SHP77 (cell line): ENCODE measurements at places on chromosomes 16 and 17.

DNA sequence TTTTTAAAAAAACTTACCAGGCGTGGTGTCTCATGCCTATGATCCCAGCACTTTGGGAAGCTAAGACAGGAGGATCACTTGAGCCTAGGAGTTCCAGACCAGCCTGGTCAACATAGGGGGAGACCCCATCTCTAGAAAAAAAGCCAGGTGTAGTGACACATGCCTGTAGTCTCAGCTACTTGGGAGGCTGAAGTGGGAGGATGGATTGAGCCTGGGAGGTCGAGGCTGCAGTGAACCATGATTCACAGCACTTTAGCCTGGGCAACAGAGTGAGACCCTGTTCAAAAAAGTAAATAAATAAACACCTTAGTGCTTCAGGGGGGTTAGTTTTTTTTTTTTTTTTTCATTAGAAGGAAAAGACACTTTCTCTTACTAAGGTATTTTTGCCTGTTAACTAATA is 58.9 kb upstream of the LRRC37A3 start:
- DNase-seq: no peak

DNA sequence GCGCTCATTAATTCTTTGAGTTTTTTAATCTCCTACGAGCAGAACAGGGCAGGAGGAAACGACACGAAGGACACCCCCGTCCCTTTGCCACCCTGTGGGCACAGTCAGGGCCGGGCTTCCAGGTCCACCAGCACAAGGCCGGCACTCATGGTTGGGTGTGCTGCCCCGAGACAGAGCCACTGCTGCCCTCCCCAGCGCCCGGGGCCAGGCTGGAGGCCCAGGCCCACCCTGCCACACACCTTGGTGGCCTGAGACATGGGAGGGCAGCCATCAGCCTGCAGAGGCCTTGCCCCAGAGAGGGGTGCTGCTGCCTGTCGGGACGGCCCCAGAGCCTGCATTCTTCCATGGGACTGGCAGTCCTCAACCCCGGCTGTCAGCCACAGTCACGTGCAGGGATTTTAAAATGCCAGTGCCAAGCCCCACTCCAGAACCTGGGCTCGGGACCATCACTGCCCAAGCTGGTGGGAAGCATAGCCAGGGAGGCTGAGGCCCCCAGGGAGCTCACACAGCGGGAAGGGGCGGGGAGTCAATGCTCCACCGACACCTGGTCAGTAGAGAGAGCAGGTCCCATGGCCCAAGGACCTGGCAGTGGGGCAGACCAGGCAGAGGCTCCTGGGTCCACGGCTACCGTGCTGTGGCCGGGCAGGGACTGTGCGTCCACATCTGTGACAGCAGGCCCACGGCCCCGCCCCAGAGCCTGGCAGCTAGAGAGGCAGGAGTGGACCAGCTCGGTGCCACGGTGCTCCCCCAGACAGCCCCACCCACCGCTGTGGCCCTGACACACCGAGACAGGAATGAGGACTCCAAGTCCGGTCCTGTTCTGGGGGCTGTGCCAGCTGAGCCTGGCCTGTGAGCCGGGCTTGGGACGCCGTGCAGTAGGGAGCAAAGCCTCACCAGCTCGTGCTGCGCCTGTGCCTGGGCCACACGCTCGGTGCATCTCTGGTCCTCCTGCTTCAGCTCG is 27.5 kb downstream of the CEP131 start:
- no peak for DNase-seq

DNA sequence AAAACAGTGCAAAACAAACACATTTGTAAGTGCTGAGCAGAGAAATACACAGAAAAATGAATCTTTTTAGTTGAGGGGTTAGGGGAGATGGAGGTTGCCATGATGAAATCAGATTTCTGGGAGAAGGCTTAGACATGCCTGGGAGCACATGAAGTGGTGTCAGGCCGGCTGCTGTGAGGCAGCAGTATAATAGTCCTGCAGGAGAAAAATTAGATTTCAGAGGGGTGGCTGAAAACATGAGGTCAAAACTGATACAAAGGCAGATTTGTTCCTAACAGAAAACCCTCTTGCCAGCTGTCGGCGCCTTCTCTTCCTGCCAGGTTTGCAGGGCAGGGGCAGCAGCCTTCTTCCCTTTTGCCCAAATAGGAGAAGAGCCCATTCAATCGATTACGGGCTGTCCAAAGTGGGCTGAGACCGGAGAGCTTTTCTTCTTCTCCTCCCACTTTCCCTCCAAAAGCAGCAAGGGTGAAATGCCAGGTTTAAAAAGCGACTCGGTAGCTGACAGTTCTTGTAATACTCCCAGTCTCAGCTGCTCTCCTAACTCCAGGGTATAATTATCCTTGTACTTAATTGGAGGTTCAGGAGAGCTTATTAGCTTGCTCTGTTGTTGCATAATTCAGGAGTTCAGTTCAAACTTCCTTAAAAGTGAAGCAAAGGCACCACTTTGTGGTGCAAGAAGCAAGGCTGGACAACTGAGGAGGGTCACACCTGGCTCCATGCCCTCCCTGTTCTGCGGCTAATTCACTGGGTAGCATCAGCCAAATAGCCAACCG is 80.0 kb downstream of the PCTP start:
- DNase-seq: no peak

DNA sequence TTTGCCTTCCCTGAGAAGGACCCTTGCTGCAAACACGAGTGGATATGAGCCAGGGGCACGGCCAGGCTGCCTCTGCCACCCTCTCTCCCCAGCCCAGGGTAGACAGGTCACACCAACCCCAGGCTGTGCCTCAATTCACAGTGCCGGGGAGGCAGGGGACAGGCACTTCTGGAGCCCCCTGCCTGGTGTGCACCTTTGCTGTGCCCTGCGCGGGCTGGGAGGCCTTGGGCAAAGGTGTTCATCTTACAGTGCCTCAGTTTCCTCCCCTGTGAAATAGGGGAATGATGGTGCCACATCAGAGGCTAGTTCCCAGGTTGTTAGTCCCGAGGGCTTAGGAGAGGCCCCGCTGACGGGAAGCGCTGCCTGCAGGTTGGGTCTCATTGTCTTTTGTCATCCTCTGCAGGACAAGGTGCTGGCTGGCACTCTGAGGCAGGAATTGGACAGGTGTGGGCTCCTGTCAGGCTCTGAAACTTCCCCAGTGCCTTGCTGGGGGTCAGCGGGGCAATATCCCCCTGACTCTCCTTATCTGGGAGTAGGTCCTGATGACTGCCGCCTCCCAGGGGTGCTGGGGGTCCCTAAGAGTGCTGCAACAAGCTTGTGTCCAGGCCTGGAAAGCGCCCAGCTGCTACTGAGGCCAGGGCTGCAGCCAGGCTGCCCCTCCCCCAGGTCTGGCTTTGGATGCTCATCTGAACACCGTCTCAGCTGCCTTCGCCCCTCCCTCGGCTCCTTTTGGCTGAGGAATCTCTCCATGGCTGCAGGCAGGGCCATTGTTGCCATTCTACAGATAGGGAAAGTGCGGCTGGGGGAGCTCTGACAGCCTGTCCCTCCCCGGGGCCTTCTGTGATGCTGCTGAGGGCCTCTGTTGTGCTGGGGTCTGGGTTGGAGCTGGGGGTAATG is 3.1 kb downstream of the PRSS21 start:
- no peak for DNase-seq

- no peak for DNase-seq
Observed at GRCh38 chr16:71371237-71371636, 12.7 kb downstream of the CALB2 start.

GRCh38 chr16:59733321-59733720 is 999.2 kb upstream of the GOT2 start:
- DNase-seq: no peak

GRCh38 chr16:89359264-89360147 is 130.9 kb downstream of the ANKRD11 start:
- no peak for DNase-seq

- DNase-seq: no peak
Observed at GRCh38 chr16:3776316-3776715, 59.0 kb upstream of the TRAP1 start.

GRCh38 chr16:85112364-85112763 is at the start of gene CIBAR2:
Gene CIBAR2 (minus strand): TSS chr16:85112472. CDS start chr16:85112352, 120 bp downstream.
- DNase-seq: peak; percentile 72

DNA sequence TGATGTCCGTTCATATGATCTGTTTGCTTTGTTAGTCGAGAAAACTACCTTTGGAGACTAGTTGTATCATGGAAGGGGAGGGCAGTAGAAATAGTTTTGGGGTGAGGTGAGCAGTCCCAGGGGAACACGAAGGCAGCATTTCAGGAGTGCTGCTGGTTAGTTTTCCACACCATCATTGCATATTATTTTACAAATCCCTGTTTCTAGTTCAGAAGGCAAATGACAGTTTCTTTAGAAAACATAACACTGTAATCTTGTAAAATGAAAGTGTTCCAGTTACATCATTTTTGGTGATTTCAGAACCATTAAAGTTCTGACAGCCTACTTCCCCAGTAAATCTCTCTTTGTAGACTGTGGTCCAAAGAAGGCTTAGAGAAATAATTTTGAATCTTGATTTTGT is 25.4 kb downstream of the BANP start:
- DNase-seq: no peak

GRCh38 chr17:2980904-2981246 is 82.5 kb downstream of the OR1D5 start:
- DNase-seq: no peak
